ENCODE measurements at places on chromosomes 2 and 18.

- no peak for DNase-seq
Measured at GRCh38 chr2:6605836-6606505, 259.7 kb downstream of the CMPK2 start.

DNA sequence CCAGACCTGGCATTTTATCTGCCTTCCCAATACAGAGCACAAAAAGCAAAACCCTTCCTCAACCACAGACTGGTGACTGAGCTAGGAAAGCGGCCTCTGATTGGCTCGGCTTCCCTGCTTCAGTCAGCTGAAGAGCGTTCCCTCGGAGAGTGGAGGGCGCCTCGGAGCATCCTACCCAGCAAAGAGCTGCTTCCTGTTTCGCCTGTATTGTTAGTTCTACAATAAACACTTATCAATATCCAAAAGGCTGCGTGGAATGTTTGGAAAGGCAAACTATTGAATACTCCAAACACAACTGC lies 125.0 kb downstream of the CACNB4 start:
- DNase-seq = peak; percentile 35

- DNase-seq = no peak
Measured at GRCh38 chr2:106119074-106119473, 75.0 kb downstream of the UXS1 start.

GRCh38 chr2:31108561-31109286 lies 29.5 kb downstream of the GALNT14 start:
- DNase-seq = no peak

DNA sequence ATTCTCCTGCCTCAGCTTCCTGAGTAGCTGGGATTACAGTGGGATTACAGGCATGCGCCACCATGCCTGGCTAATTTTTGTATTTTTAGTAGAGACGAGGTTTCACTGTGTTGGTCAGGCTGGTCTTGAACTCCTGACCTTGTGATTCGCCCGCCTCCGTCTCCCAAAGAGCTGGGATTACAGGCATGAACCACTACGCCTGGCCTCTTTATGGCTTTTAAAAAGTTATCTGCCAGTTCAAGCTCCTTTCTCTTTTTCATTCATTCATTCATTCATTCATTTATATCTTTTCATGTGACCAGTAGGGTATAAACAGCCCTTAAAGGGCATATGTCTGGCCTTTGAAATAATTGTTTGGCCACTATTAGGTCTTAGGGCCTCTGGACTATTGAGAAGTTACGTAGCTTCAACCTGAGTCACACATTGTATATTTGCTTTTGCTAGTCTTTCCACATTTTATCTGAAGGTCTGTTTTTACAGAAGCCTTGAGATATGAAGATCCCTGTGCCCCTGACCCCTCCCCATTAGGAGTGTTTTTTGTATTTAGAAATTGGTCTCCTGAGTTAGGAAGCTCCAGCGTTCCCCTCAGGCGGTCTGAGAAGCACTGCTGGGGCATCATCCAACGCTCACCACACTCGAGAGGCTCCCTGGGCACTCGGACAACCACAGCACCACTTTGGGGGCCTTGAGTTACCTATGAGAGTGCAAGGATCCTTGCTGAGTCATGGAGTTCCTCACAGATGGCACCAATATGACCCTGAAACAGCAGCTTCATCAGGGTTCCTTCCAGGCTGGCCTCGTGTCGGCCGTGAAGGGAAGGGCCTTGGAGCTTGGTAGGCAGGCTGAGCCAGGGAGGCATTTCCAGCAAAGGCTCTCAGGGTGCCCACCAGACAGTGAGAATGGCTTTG lies 21.8 kb downstream of the FZD5 start:
- no peak for DNase-seq

GRCh38 chr2:95258271-95258670 lies 16.0 kb upstream of the PROM2 start:
- no peak for DNase-seq

- no peak for DNase-seq
Measured at GRCh38 chr2:195830968-195831950, 174.2 kb downstream of the SLC39A10 start.

GRCh38 chr2:29844713-29845326 lies 76.6 kb downstream of the ALK start:
- no peak for DNase-seq

DNA sequence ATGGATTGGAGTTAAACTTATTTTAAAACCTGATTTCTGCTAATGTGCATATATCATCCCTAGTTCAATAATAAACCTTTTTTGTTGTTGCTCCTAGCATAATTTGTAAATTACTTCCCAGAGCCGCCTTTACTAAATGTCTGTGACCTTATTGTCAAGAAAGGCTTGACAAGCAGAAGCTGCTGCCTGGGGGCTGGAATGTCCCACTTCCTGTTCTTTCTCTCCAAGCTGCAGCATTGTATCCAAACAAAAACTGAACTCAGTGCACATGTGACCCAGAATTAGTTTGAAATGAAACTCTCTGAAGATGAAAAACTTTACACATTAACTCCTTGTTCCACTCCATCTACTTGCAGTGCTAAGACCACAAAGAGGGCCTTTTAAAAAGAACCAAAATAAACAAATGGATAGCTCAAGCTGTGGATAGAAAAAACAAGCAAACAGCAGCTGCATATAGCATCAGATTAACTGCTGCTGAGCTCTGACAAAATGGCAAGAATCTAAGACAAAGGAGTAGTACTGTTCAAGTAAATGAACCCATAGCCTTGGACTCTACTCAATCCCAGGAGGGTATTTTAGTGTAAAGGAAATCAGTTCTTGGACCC lies 99.8 kb upstream of the NEUROD1 start:
- no peak for DNase-seq

DNA sequence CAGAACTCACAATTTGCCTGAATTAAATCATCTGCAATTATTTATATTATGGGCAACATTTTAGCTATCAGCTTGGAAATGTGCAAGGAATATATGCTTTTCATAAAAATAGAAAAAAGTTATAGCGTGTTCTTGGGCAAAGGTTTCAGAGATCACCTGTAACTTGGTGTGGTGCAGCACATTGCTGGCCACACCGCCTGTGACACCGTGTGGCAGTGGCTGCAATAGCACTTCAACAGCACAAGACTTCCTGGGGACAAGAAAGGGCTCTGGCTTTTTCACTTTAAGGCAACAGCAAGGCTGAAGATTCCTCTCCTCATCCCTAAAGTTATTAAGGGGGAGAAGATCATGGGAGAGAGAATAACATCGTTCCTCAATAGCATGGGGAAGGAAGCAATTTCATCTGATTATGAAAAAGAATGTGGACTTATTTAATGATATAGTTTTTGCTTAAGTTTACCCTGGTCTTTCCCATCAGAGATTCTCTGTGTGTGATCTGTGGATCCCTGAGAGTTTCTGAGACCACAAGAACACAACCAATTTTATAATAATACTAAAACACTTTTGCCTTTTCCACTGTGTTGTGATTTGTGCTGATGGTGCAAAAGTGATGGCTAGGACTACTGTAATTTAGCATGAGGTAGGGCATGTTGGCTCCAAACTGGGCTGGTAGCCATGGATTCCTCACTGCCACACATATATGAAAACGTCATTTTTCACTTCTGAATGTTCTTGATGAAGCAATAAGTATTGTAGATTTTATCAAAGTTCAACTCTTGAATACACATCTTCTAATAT lies 15.0 kb upstream of the SERPINB3 start:
- DNase-seq = no peak

DNA sequence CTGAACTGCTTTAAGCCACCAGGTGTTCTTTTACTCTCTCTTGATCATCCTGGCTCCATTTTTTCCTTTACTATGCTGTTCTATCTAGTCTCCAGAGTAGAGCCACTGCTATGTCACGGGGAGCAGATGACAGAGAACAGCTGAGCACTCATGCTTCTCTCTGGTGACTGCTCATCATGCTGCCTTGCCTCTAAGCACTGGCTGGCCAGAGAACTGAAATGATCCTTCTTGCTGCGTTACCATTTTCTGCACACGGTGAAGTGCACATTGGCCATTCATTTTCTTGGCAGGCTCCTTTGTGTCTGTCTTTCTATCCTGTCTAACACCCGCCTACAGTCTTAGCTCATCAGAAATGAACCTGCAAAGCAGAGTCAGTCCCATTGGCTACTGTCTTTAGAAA lies 86.0 kb downstream of the KCTD1 start:
- DNase-seq = no peak
